ENCODE measurements at places on chromosomes 3 and 15. TPM values are rescaled to one million over a fixed set of nuclear protein-coding genes. Genes with fewer than 3 reads are reported as not detected.

- no peak for DNase-seq
These were observed 5.8 kb downstream of the ROBO2 start for GRCh38 chr3:77045686-77046085.

DNA sequence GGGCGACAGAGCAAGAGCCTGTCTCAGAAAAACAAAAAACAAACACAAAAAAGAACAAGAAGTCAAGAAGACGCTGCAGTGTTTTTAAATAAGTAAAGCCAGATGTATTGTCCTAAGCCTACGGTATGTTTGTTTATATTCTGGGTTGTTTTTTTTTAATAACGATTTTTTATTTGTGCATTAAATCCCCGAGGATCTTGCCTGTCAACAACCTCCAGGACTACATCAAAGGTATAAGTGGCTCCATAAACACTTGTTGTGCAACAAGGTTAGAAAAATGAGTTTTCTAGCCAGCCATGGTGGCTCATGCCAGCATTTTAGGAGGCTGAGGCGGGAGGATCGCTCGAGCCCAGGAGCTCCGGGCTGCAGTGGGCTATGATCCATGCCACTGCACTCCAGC is 26.1 kb downstream of the ITGB5 start:
- no peak for DNase-seq

- no peak for DNase-seq
These were observed 97.7 kb upstream of the PHLDB2 start for GRCh38 chr3:111761309-111761795.

DNA sequence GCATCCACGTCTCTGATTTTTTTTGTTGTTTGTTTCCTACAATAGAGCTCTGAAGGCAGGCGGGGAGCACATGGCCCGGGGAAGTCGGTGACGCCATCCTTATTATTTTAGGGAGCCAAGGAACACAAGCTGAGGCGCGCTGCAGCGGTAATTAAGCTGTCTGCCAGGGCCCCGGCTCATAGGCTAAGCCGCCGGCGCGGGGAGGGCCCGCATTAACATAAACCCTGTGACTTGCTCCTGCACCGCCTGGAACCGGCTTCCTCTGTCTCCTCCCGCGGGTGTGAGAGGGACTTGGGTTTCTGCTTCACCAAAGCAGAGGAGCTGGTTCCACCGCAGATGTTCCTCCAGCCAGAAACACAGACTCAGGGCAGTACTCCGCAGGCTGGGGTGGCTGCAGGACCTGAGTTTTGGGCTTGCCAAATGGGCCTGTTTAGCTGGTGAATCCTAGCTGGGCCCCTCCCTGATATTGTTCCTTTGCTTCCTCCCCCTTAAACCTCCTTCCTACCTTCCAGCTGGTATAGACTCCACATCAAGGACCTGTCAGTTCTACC is 25.3 kb downstream of the ANP32A start:
- peak; percentile 93 for DNase-seq

Gene SAMMSON
- total RNA-seq, result not detected

GRCh38 chr15:74768771-74769342 is 13.0 kb upstream of the CSK start:
- peak; percentile 67 for DNase-seq

GRCh38 chr3:71879089-71879488 is 94.1 kb upstream of the PROK2 start:
- no peak for DNase-seq

DNA sequence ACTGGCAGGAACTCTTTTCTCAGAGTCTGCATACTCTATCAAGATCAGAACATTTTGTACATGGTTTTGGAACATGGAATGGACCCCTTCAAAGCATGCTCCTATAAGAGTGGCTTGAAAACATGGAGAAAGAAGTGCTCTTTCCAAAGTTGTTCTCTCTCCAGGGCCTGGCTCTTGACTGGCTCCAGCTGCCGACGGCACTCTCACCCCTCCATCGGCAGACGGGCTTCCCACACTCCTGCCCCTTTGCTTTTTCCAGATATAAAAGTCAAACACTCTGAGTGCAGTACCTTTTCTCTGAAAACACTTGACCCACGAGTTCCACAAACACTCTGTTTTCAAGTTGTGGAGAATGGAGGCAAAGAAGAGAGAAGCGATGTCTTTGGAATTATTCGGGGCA is 72.5 kb upstream of the ONECUT1 start:
- no peak for DNase-seq

DNA sequence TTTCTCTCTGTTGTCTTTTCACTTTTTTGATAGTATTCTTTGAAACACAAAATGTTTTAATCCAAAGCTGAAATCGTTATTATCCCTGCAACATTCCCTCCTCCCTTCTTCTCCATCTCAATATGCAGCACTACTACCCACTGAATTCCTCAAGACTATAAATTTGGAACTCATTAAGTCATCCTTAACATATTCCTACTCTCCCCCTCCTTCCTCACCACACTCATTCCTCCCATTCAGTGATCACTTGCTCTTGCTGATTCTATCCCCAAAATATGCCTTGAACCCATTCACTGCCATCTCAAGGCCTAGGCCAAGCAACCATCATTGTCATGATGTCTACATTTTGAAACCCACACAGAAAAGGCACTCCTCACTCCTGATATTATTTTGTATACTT is 2.4 kb upstream of the PIK3R4 start:
- no peak for DNase-seq

DNA sequence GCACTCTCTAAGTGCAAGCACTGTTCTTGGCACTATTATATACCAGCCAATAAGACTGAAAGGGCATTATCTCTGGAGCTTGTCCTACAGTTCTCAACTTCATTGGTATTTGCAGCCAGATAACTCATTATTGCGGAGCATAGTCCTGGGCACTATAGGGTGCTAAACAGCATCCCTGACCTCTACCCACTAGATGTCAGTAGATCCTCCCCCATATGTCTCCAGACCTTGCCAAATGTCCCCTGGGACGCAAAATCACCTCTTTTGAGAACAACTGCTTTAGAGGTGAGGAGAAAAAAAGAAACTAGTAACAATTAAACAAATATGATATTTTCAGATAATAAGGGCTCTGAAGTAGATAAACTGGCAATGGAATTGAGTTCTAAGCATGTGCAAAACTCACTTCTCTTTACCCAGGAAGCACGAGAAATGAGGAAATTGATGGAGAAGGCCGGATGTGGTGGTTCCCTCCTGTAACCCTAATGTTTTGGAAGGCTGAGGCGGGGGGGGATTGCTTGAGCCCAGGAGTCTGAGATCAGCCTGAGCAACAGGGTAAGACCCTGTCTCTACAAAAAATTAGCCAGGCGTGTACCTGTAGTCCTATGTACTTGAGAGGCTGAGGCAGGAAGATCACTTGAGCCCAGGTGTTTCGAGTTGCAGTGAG is 61.4 kb downstream of the FRMD4B start:
- DNase-seq, result no peak

GRCh38 chr3:109687626-109688025 is 350.3 kb upstream of the DPPA4 start:
- DNase-seq, result no peak

GRCh38 chr3:10370429-10370828 is 49.5 kb upstream of the SEC13 start:
- no peak for DNase-seq

DNA sequence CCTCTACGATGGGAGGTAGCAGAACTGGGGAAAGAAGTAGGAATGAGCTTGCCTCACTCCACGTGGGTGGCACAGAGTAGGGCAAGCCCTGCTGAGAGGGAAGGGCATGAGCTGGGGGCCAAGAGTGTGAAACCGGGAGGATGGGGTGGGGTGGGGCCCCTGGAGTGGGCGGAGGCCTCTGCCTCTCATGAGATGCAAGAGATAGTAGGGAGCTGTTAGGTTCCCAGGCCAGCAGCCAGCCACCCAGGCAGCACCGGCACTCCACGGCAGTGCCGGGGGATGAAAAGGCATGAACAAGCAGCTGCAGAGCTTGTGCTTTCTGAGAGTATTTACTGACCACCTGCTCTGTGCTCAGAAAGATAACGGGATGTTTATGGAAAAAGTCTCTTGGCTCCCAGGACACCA is 24.4 kb upstream of the PLA2G4E start:
- no peak for DNase-seq

Gene RAB6B
- total RNA-seq, result 41.6 TPM

GRCh38 chr3:173354124-173354523 is 43.4 kb upstream of the NLGN1 start:
- DNase-seq, result no peak

Gene CPNE4
- 7.6 TPM for total RNA-seq

DNA sequence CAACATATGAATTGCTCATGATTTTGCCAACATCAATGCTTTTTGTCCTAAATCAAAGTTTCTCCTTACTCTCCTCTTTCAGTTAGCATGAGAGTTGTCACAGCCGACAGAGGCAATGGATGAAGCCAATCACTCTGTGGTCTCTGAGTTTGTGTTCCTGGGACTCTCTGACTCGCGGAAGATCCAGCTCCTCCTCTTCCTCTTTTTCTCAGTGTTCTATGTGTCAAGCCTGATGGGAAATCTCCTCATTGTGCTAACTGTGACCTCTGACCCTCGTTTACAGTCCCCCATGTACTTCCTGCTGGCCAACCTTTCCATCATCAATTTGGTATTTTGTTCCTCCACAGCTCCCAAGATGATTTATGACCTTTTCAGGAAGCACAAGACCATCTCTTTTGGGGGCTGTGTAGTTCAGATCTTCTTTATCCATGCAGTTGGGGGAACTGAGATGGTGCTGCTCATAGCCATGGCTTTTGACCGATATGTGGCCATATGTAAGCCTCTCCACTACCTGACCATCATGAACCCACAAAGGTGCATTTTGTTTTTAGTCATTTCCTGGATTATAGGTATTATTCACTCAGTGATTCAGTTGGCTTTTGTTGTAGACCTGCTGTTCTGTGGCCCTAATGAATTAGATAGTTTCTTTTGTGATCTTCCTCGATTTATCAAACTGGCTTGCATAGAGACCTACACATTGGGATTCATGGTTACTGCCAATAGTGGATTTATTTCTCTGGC is 2.5 kb downstream of the OR4F6 start:
- no peak for DNase-seq

- no peak for DNase-seq
These were observed 104.5 kb downstream of the NLGN1 start for GRCh38 chr3:173501931-173502489.

Gene PPP1R14D
- total RNA-seq, result not detected

DNA sequence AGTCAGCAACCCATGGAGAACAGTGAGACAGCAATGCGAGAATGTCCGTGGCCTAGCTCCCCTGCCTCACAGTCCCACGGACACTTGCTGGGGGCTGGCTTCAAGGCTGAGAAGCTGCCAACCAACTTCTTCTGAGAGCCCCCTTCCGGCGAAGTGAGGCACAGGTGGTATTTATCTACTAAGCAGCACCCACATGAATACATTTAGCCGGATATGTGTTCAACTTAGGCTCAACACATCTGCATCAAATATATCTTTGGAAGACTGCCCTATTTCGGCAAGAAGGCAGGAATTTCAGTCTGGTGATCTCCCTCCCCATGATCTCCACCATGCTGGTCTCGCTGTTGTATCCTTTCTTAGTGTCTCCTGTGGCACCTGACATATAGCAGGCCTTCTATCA is 340.9 kb upstream of the NR2E3 start:
- no peak for DNase-seq

DNA sequence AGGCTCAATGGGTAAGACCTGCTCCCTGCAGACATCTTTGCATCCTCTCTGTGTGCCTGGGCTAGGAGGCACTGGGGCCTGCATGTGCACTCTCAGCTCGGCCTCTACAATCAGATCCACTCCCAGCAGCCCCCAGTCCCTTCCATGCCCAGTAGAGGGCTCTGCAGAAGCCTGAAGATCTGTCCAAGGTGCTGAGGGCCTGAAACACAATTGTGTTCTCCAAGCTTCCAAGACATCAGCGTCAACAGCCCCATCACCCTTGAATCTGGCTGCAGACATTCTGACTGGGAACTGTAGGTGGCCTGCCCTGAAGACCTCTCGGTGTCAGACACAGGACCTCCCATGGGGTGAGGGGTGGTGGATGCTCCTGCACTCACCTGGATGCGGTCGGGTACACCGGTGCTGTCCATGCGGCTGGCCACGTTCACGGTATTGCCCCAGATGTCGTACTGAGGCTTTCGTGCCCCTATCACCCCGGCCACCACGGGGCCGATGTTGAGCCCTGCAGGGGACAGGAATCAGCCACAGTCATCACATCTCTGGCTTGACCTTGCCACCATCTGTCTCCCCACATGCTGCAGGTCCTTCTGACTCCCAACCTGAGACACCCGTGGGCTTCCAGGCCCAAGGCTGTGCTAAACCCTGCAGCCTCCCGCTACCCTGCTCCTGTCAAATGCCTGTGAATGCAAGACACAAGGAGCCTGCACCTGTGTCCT is 84.7 kb downstream of the SEC22A start:
- DNase-seq, result no peak

Gene DUSP7
- 39.3 TPM for total RNA-seq

Gene EPHA3
- 8.1 TPM for total RNA-seq

GRCh38 chr15:42919799-42920518 is 619 bp downstream of the TTBK2 start:
- DNase-seq, result no peak

- no peak for DNase-seq
These were observed 25.4 kb upstream of the FAM3D start for GRCh38 chr3:58691997-58692396.

DNA sequence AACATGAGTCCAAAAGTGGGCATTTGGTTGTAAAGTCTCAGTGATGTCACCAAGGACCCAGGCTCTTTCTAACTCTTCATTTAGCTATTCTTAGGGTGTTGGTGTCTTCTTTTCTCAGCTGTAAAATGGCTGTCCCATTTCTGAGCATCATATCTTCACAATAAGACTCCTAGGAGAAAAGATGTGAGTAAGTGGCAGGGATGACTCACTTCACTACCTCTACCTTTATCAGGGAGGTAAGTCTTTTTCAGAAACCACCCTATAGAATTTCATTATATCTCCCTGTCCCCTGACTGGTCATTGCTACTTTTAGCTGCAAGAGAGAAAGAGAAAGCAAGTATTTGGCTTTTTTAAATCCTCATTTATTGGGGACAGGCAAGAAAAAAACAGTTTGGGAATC is 300.2 kb upstream of the RBMS3 start:
- DNase-seq, result no peak

Gene CADPS
- total RNA-seq, result 30.7 TPM

DNA sequence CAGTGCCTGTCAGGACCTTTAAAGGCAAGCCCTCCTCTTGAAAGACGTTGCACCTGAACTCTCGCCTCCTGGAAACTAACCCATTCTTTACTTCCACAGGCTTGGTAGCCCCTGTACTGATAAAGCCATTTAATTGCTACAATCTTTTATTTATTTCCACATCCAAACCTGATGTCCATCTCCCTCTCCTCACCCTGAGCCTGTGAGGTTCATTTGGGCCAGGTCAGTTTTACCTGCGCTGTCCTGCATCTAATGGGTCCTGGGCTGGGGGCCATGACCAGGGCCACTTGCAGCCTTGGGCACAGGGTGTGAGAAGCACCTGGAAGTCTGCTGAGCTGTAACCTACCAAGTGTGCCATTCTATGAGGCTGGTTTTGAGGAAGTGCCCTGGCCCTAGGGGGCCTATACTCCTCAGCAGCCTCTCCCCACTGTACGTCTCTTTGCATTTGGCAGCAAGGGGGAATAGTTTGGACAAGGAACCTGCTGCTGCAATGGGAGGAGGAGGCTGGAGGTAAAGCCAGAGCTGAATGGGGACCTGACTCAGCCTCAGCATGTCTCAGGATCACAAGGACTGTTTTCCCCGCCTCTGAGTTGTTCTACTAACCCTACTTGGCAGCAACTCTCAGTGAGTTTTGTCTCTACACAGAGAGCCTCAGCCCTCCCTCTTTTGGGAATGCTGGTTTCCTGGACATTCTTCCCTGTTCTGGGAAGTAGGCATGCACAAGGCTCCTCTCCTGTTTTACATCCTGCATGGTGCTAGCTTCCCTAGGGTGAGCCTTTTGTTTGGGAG is 53.8 kb downstream of the WDR76 start:
- DNase-seq, result no peak

All from left cardiac atrium (tissue), 4 donors.